ENCODE measurements at places on chromosomes 2 and 18.

DNA sequence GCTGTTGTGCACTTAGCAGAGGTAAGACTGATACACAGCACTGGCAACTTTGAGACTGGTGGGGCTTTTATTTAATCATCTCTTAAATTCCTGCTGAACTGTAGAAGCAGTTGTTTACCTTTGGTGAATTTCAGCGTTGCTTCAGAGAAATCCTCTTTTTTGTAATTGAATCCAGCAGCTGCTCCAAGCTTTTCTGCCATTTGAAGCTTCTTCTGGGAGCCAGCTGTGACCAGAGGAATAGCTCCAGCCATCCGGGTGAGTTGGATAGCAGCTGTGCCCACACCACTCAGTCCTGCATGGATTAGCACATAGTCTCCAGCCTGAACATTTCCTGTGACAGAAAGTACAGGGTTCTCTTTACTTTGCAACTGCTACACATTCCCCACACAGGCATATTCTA lies 3.9 kb downstream of the TP53I3 start:
- peak; percentile 52 for DNase-seq

DNA sequence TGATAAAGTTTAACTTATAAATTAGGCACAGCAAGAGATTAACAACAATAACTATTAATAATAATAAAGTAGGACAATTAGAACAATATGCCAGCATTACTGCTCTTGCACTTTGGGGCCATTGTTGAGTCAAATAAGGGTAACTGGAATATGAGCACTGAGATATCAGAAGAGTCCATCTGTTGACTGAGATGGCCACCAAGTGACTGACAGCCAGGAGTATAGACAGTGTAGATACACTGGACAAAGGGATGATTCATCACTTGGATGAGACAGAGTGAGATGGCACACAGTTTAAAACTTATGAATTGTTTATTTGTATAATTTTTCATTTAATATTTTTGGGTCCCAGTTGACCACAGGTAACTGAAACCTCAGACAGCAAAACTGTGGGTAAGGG lies 20.0 kb downstream of the NAB1 start:
- no peak for DNase-seq

GRCh38 chr2:101112772-101113157 lies 38.4 kb downstream of the TBC1D8 start:
- no peak for DNase-seq

DNA sequence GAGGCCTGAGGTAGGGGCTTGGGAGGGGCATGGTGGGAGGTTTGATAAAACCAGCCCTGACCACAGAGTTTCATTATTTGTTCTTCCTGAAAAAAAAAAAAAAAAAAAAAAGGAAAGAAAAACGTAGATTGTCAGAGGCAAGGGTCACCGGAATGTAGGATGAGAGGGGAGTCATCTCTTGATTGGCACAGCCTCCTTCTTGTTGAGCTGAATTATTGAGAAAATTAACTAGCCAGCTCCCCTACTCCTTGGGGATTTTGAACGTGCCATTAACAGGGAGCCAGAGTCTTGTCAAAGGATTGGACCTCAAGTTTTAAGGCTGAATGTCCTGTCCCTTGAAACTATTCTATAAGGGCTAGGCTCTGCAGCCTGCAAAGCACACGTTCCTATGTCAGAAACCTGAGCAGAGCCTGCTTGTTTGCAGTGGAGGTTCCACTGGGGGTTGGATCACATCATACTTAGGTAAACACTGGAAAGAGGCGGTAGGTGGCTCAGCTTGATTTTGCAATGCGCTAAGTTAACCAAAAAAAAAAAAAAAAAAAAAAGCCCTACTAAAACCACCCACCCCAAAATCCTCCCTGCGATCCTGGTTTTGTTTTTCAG lies 2.3 kb downstream of the INHBB start:
- peak; percentile 65 for DNase-seq

- no peak for DNase-seq
Measured at GRCh38 chr2:45909677-45910191, 258.3 kb downstream of the PRKCE start.

DNA sequence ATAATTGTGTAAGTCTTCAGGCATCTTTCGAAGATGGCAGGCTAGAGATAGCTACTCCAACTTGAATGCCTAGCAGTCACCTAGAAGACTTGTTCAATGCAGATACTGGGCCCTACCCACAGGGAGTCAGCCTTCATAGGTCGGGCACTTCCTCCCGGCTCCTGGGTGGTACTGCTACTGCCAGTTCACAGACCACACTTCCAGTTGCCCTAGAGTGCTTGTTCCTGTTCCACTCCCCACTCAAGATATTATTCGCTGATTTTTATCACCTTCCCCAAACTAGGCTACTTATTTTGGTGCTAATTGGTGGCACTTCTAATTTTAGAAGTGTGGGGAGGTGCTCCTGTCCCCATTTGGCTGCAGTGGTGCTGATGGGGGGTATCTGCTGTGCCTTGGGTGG lies 34.2 kb downstream of the INPP4A start:
- no peak for DNase-seq

DNA sequence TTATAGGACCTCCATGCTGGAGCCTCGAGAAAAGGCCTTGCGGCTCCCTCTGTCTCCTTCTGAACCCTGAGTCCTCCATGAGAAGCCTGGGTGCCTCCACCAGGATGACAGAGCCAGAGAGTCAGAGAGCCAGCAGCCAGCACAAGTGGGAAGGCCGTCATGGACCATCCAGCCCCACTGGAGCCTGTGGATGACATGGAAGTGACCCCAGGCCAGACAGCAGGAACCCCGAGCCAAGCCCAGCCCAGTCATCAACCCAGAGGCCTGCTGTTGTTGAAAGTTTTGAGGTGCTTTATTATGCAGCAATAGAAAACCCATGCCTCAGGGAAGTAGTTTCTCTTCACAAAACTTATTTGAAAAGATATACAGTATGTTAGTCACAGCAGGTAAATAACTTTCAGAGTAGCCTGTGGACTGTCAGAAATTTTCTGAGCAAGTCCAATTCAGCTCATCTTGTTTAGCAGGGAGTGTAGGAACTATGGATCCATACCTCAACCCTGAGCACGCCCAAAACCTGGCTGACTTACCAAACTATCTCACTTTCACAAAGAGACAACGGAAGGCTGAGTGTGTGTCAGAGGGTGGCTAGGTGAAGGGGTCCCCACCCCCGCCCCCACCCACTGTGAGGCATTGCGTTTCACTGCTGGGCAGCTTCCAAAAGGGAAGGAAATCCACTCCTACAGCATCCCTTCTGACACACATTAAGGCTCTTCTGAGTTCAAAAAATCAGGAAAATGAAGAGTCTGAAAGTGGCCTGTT lies 79.9 kb upstream of the NDUFV2 start:
- no peak for DNase-seq

DNA sequence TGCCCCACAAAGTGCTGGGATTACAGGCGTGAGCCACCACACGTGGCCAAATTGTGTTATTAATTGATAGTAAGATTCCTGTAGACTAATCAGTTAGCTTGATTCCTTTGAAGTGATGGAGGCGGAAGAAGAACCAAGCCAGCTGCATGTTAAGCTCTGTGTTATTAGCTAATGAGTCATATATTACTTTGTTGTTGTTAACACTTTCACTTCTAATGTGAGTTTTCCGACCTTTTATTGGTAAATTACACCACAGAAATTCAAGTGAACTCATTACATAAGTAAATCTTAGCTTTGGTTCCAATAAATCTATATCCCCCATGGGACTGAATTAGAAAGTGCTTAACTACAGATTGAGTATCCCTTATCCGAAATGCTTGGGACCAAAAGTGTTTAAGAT lies 20.3 kb downstream of the CHMP1B start:
- no peak for DNase-seq

GRCh38 chr2:237126519-237127174 lies 41.0 kb downstream of the COPS8 start:
- DNase-seq: no peak

DNA sequence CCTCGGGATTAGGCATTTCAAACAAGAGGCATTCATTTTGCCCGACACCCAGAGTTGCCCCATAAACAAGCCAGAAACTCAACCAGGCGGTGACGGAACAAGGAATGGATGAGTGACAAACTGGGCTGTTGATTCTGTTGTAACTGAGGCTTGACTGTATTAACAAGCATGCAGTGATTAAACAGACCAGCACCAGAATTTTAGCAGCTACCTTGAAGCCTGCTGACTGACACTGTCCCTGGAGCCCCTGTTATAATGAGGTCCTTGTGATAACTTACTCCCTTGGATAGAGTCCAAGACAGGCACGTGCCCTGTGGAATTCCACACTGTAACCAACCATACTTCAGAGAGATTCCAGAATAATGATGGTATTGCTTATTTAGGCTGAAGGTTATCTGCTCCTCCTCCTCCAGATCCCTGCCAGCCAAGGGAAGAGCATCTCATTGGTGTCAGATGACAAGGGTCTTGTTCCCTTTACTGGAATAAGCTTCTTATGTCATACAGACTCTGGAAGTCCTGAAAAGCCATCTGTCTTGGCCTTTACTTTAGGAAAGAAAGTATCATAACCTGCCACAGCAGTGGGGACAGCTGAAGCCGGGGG lies 97.1 kb upstream of the RMDN2 start:
- peak; percentile 58 for DNase-seq

DNA sequence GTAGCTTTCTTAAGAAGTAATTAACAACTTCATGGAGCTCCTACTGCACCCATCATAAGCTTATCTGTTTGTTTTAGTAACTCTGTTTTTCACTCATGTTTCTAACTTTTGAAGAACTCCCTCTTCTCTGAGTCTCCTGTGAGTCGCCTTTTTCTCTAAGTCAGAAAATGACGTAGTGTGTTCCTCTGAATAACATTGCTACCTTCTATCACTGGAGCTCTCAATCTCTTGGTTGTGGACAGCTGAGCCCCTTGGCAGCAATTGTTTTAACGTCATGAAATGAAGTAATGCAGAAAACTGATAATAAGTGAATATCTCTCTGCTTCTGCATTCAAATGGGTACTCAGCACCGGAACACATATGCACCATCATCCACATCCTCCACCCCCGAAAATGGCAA lies 433.3 kb upstream of the SALL3 start:
- DNase-seq: no peak

GRCh38 chr2:36858551-36859365 lies 107.6 kb downstream of the STRN start:
- no peak for DNase-seq

DNA sequence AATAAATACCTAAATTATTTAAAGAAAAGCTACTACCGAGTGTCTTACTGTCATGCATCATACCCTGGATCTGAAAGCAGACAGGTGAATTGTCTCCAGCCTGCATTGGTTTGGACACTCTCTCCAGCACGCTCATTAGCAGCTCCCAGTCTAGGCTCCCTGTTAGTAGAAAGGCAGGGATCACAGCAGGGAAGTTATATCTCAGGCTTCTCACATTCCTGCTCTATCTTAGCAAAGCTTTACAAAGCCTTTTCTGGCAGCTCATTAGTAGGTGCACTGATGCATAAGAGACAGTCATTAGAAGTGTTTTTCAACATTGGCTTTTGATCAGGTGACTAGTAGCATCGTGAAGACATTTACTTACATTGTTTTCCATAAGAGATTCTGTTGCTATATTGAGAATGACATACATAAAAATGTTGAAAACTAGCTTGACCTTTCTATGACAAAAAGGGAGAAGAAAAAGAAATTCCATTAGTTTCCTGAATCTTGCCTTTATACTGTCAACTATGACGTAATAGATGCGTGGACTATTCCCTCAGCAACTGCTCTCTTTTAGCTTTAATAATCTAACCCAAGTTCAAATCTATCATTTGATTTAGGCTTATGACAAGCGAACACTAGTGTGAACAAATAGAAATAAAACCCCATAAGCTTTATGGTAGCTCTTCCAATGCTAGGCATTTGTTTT lies 408.7 kb upstream of the KCNH7 start:
- no peak for DNase-seq

DNA sequence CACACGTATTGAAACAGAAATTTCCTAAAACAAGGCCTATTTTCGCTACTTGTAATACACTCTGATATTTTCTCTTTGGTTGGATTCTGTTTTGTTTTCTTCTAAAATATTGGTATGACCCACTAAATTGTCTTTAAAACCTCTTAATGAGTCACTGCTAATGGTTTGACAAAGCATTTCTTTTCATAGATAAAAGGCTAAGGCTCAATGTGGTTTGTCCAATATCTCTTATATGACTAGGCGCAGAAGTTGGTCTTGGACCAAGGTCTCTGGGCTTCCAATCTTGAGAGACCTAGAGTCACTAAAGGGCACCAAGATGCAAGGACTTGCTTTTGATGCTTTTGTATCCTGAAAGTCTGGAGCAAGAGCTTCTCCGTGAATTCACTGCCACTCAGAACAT lies 498.2 kb upstream of the TCF4 start:
- no peak for DNase-seq

DNA sequence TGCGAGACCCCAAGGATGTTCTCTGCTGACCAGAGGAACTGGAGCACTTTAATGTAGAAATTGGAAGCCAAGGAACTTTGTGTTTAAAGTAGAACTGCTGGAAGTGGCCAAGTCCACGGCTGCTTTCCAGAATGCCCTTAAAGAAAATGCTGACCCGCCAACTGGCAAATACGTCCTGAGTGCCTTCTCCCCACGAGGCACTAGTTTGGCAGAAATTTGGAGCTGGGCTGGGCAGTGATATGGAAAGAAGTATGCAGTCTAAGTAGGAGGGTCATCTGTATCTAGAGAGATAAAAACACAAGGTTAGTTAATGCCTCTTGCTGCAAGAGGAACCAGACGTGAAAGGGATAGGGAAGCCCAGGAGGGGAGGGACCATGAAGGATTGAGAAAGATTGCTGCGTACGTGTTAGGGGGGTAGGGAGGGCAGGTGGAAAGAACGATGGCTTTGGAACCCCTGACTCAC lies 59.3 kb upstream of the RFX8 start:
- no peak for DNase-seq

GRCh38 chr18:32470714-32471633 lies at the start of gene GAREM1:
Gene GAREM1, minus strand, starts transcription at chr18:32470882. Its CDS starts 454 bp downstream, at chr18:32470428.
- DNase-seq: peak; percentile 93

GRCh38 chr2:177467646-177468045 lies 75.1 kb downstream of the AGPS start:
- DNase-seq: no peak

GRCh38 chr2:109456776-109457175 lies 157.0 kb downstream of the SEPTIN10 start:
- DNase-seq: no peak

GRCh38 chr2:81206216-81206615 lies 901.7 kb upstream of the LRRTM1 start:
- no peak for DNase-seq

- DNase-seq: no peak
Measured at GRCh38 chr2:154693741-154694340, 4.7 kb upstream of the KCNJ3 start.

DNA sequence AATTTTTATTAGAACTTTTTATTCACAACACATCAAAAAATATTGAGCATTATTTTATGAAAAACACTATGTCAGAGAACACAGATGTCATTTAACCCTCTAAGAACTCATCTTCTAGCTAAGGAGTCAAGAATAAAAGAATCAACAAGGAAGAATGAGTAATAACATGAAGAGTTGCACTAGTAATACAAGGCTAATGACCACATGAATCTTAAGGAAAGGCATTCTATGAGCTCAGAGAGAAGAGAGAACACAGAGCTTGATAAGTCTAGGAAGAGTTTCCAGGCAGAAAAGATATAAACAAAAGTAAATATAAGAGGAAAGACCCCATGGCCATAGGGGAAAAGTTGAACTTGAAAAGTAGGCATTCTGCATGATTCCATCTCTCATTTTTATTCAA lies 166.5 kb downstream of the MAIP1 start:
- DNase-seq: no peak
